Dorsolateral prefrontal cortex (tissue), 122 donors: ENCODE measurements at places on chromosomes 5 and 9. TPM values are rescaled to one million over a fixed set of nuclear protein-coding genes. Genes with fewer than 3 reads are reported as not detected.

DNA sequence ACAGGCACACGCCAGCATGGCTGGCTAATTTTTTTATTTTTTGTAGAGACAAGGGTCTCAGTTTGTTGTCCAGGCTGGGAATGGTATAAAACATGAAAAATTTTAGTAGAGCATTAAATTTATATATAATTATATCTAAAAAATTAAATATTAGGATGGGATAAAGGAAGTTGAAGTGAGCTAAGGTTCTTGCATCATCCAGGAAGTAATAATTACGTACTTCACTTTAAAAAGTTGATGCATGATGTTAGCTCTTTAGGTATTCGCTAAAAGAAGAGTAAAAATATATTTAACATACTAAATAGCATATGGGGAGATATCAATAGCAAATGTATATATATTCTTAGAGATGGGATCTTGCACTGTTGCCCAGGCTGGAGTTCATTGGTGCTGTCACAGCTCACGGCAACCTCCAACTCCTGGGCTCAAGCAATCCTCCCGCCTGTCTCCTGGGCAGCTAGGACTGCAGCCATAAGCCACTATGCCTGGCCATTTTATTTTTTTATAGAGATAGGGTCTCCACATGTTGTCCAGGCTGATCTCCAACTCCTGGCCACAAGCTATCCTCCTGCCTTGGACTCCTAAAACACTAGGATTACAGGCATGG lies 12.3 kb downstream of the DCAF10 start:
- DNase-seq, result no peak

GRCh38 chr9:104240890-104241289 lies 146.8 kb downstream of the SMC2 start:
- DNase-seq, result no peak

- DNase-seq, result no peak
Observed at GRCh38 chr9:15310107-15310850, 3.3 kb upstream of the TTC39B start.

- DNase-seq, result no peak
Observed at GRCh38 chr5:113089653-113090335, 113.2 kb downstream of the DCP2 start.

DNA sequence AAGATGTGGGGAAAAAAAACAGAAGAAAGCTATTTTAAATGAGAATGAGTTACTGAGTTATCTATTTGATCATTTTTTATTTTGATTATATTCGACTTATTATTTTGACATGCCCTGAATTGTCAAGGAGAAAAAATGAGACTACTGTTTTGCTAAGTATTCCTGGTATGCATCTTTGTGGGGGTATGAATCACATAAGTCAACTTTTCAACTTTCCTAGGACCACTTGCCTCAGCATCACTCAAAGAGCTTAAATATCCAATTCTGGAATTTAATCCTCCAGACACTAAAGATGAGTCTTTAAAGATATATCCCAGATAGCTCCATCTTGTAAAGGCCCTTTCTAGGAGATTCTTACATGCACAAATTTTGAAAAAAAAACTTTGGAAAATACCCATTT lies 17.4 kb upstream of the SPDL1 start:
- DNase-seq, result no peak

- DNase-seq, result no peak
Observed at GRCh38 chr5:37715361-37715760, 124.5 kb downstream of the GDNF start.

GRCh38 chr5:38071831-38072694 lies 186.3 kb upstream of the EGFLAM start:
- DNase-seq, result no peak

DNA sequence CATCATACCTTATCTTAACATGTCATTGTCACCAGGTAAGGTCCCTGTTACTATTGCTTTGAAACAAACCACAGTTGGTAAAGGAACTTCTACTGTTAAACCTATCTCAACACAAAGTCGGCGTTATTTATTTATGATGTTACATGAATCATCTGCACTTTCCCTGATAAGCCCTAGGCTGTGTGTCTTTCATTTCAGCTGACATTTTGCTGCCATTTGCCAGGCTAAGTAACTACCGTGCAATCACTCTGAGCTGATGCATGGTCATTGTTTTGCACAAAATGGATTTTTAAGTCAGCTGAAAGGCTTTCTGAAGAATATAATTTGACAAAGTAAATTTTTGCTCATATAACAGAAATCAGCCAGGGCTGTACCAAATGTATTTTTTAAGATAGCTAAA lies 546.5 kb downstream of the ZNF608 start:
- no peak for DNase-seq

DNA sequence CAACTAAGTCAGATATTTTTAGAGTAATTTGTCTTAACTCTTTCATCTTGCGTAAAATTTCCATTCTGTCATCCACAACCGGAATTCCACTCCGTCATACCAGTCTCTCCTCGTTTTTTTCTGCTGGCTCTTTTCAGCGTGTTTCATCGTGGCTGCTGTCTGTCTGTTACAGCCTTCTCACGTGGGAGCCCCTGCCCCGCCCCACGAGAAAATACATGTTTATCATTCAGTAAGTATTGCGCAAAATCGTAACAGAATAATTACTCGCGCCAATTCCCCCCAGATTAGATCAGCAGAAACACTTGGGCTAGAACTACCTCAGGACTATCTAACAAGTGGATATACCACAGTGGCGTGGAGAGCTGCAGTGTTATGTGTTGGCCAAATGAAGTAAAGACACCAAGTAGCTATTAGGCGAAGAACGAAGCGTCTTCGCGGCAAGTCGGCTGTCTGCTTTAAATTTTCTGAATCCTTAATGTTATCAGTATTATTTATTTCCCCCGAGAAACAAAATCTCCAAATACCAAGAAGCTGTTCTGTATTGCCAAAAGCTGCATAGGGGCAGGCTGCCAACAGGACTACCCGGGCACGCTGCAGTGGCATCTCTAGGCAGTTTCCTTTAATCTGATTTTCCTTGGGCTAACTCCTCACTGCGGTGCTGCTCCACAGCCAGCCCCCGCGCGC lies 566 bp upstream of the FOCAD start:
- DNase-seq, result peak; percentile 47

SMIM32 gene
- not detected for total RNA-seq

IL3 gene
- not detected for total RNA-seq

- no peak for DNase-seq
Observed at GRCh38 chr9:27622693-27623340, 49.5 kb upstream of the C9orf72 start.

GRCh38 chr5:2021484-2022176 lies 138.9 kb upstream of the IRX4 start:
- no peak for DNase-seq

- DNase-seq, result no peak
Observed at GRCh38 chr9:116978155-116978554, 291.1 kb downstream of the TRIM32 start.

IFNA2 gene
- 3.3 TPM for total RNA-seq

DNA sequence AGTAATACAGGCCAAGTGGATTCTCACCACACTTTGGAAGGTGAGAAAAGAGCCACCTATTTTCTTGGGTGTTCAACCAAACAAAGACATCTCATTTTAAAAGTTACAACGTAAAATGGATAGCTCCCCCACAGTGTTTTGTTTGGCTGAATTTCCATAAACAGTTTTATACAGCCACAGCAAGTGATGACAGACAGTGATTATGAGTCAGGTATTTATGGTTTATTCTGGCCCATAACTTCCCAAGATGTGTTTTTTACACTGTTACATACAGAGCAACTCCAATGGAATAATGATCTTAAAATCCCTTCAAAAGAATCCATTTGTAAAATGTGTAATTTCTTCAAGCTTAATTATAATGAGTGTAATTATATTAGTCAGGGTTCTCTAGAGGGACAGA lies 421.3 kb downstream of the TLE1 start:
- DNase-seq, result no peak
